T-helper 22 cell (primary cell): ENCODE measurements at places on chromosomes 2 and 18.

DNA sequence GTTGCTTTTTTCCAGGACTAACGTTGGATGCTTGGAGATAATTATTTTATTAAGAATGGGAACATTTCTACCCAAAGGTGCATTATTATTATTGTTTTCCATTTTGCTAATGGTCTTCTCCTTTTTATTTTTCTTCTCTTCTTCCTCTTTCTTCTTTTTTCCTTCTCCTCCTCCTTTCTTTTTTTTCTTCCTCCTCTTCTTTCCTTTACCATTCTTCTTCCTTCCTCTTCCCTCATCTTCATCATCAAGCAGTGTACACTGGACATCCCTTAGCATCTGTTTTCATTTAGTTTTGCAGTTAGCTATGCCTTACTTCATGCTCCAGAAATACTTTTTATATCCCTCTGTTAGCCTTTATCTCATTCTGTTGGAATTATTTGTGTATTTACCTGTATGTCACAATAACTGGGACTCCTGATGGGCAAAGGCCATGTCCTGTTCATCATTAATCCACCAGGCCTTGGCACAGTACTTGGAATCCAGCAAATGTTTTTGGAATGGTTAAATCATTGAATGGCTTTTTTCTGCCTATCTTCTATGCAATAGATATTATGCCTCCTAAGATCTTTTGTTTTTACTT, 162.7 kb downstream of the CAMKMT start:
- no peak for DNase-seq

DNA sequence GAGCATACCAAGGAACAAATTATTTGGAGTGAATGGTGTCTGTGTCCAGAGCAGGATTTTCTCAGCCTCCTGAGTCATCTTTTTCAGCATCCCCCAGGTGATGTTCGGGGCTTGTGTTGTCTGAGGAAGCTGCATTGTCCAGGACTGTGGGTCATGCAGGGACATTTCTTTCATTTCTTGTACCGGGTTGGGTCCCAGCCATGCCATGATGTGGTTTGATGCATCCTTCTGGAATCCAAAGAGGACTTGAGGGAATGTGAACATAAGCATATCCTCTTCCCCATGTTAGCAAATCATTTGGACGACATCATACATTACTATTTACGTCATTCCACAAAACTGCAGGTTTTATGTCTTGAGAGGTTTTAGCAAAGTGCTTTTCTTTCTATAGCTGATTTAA, 797.8 kb downstream of the CCDC85A start:
- DNase-seq = no peak

GRCh38 chr2:73324126-73324725, 30.9 kb upstream of the EGR4 start:
- no peak for DNase-seq

- DNase-seq = no peak
Measured at GRCh38 chr2:204487447-204488229, 57.6 kb upstream of the PARD3B start.

- no peak for DNase-seq
Measured at GRCh38 chr2:231890896-231891513, 35.2 kb downstream of the NPPC start.

DNA sequence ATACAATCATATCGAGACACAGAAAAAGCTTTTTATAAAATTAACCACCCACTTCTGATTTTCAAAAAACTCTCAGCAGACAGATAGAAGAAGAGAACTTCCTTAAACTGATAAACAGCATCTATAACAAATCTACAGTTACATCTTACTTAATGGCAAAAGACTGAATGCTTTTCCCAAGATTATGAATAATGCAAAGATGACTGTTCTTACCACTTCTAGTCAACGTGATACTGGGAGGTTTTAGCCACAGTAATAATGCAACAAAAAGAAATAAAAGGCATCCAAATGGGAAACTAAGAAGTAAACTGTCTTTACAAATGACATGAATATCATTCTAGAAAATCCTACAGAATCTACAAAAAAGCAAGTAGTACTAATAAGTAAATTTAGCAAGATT, 58.0 kb upstream of the TMEM247 start:
- no peak for DNase-seq

DNA sequence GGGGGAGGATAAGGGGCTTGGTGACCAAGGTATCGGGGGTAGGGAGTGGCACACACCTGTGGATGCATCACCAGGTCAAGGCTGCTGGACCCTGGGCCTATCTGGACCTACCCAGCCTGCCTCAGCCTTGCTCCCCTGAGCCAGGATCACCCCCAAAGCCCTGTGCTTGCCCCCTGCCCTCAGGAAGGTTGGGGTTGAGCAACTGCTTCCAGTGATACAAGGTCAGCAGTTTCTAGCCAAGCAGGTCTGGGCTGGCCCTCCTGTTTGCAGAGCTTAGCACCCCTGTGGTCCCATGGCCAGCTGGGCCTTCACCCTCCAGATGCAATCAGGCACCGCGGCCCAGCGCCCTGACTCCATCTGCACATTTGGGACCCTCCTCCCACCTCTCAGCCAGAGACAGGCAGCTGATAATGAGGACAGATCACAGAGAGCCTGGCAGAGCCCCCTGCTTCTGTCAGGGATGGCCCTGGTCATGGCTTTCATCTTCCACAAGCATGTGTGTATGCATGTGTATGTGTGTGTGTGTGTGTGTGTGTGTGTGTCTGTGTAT, 154.6 kb downstream of the TFCP2L1 start:
- DNase-seq = no peak

GRCh38 chr2:121524685-121525425, 5.8 kb upstream of the RNU4ATAC start:
- no peak for DNase-seq

GRCh38 chr18:45588376-45589355, 26.6 kb upstream of the SLC14A2 start:
- DNase-seq = no peak

DNA sequence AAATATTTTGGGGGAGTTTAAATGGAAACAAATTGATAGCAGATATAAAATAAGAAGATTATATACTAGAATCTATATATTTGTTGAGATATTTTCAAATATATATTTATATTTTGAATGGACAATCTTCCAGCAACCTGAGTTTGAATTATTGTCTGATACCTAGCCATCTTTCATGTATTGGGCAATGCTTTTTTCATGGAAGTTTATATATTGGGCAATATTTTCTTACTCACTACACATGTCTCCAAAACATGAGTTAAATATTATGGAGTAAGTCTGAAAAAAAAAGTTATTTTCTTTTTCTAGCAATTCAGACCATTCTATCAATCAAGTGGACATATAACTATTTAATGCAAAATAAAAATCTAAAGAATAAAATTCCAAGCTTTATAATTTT, 295.2 kb downstream of the NYAP2 start:
- DNase-seq = no peak

DNA sequence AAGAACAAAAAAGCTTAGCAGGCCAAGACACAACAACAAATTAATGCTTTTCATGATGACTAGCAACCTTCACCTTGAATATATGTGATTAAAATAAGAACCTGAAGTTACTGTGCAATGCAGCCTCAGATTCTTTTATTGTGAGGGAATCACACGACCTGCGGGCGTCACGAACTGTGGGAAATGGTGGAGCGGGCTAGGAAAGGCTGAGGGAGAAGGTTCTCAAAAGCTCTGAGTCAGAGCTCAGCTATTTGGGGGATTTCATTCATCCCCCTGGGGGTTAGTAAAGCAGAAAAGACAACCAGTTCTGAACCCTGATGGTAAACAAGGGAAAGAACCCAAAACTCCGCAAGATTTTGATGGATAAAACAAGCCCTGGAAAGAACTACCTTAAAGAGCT, 89.3 kb upstream of the NCKAP5 start:
- no peak for DNase-seq

DNA sequence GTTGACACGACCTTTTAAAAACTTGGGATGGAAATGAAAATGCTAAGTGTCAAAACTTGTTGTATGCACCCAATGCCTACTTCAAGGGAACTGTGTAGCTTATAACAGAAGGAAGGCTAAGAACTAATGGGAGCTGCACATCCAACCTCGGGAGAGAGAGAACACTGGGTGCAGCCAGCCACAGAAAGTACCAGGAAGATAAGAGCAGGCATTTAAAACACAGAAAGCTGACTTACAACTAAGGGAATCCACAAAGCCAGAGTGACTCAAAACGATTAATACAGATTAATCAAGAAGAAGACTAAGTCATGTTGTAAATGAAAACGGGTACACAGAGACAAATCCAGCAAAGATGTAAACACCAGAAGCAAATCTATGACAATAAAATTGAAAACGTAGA, 113.4 kb downstream of the HDAC4 start:
- DNase-seq = no peak

GRCh38 chr2:434625-435024, 146.7 kb upstream of the ALKAL2 start:
- DNase-seq = no peak

GRCh38 chr18:3757361-3757760, 307.4 kb downstream of the TGIF1 start:
- DNase-seq = no peak

- no peak for DNase-seq
Measured at GRCh38 chr2:122478771-122479170, 723.3 kb downstream of the TSN start.

DNA sequence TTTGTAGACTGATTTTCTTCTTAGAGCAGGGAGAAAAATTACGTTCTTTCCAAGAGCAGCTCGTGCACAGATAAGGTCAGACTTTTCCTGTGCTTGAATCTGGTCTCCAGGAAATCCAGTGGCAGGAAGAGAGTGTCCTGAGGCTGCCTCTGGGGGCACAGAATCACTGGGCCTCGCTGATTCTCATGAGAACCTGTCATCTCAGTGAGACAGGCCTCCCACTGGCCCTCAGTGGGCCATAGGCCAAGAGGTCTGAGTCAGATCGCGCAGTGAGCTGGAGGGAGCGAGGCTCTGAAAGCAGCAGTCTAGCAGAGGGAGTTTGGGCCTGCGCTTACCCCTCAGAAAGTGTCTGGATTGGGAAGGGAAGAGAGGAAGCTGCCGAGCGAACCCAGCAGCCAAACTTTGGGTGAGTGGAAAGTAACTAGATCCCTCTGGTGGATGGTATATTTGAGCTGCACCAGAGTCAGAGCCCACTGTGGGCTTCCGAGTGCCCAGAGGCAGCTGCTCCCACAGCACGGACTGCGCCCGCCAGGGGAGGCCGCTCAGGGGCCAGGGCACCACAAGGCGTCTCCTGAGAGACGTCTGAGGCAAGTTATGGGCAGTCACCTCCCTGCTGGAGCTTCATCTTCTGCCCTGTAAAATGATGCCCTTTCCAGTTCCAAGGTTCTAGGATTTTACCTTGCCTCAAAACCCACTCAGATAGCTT, 8.2 kb downstream of the GDF7 start:
- no peak for DNase-seq

DNA sequence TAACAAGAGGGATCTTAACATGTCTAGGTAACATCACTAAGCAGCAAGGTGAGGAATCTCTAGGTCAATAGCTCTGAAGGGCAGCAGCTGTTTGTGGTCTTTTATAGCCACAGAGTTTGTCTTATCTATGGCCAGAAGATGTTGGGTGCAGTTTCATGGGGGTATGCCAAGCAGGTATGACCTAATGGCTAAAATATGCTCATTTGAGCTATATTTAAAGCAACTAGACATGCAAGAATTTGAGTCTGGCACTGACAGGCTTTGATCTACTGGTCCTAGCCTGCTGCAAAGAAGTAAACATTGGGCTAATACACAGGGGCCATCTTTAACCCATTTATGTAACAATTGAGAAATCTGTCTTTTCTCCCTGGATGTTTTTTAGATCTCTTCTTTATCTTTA, 13.9 kb upstream of the UGP2 start:
- DNase-seq = no peak

DNA sequence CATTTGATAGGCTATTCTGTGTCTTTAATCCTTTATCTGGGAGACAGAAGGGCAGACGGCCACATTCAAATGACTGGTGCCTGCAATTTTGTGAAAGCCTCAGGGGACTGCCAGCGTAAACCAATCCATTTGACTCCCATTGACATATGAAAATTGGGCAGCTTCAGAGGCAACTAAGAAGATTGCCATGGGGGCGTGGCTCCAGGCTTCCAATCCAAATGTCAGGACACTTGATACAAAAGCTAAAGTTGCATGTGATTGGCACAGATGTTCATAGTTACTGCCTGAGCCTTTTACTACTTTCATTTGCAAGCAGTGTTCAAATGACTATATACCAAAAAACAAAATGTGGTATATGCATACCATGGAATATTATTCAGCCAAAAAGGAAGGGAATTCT, 42.0 kb downstream of the SPC25 start:
- no peak for DNase-seq

- no peak for DNase-seq
Measured at GRCh38 chr2:217047631-217048030, 187.8 kb upstream of the TNP1 start.

- DNase-seq = no peak
Measured at GRCh38 chr2:119254601-119255080, 31.0 kb downstream of the STEAP3 start.

DNA sequence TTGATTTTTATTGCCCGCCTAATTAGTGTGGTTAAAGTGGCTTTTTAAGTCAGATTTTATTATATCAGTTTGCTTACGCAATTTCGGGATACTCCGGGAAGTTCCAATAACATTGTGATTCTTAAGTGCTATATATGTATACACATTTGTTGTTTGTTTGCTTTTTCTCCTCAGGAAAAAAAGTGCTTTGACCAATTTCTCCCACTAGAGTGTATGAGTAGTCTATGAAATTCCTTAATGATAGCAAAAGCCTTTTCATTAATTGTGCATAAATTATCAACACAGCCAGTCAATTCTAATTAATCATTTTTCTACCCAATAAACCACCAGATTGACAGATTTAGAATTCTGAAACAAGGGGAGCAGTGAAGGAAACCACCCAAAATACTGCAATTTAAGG, 172.2 kb downstream of the DPP10 start:
- no peak for DNase-seq

DNA sequence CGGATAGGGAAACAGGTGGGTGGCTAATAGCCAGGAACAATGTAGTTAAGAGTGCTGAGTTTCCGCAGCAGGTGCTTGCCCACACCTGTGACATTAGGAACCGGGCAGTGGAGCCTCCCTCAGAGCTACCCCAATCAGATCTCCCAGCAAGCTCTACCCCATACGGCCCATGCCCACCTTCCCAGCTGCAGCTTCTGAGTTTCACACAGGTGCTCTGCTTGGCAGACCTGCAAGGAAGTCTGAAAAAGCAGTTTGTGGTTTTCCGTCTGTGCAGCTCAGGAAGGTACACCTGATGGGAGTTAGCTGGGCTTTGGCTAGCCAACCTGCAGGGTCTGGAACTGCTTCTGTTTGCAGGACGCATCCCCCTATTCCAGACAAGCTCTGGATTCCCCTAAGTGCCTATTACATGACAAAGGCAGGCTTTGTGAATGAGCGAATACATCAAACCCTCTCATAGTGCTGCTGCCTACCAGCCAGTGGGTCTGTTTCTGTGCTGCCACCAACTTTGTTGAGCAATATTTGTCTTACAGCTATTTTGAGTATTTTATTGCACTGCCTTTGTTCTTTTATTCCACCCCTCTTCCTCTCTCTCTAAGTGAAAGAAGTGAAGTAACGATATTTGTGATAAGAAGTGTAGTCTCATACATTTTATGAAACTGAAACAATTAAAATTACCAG, 24.7 kb upstream of the CEP68 start:
- DNase-seq = no peak

DNA sequence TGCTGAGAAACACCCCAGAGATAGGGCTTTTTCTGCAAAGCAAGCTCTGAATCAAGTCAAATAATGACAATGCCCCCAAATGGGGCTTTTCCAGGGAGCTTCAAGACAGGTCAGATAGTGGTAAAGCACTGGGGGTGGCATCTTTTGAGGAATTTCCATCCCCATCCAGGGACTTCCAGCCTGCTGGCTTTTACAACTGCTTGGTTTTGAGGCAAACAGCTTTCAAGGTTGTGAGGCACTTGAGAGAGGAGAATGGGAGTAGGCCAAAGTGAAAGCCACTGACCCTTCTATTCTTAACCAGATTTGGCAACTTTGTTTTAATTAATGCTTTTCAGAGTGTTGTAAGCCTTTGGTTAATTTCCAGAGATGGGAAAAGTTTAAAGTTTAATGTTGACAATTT, 762.0 kb upstream of the POU3F3 start:
- DNase-seq = no peak
